ENCODE measurements at places on chromosomes 3 and 15.

DNA sequence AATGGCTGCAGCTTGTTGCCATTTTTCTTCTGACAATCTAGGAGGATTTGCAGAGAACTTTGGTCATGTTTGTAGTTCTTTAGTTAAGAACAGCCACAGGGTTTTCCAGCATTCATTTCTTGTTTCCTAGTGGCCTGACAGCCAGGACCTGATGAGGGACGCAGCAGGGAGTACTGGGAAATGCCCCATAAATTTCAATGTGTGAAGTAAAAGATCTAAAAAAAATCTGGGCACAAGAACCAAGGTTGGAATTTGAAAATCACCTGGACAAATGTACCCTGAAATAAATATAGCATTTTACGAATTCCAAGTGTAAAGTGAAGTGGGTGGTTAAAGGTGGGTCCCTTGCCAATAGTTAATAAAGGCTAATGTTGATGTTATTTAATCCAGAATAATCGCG is 195.0 kb downstream of the ZIC1 start:
- no peak for DNase-seq

GRCh38 chr15:89341316-89342005 is 6.8 kb upstream of the POLG start:
- no peak for DNase-seq

- DNase-seq, result no peak
These were observed 315.6 kb upstream of the IL12A start for GRCh38 chr3:159672728-159673688.

GRCh38 chr3:9781551-9781950 is 10.7 kb downstream of the TADA3 start:
- DNase-seq, result no peak

GRCh38 chr3:135348690-135349089 is 553.6 kb downstream of the EPHB1 start:
- no peak for DNase-seq

GRCh38 chr15:27928386-27928785 is 170.7 kb downstream of the OCA2 start:
- DNase-seq, result no peak

DNA sequence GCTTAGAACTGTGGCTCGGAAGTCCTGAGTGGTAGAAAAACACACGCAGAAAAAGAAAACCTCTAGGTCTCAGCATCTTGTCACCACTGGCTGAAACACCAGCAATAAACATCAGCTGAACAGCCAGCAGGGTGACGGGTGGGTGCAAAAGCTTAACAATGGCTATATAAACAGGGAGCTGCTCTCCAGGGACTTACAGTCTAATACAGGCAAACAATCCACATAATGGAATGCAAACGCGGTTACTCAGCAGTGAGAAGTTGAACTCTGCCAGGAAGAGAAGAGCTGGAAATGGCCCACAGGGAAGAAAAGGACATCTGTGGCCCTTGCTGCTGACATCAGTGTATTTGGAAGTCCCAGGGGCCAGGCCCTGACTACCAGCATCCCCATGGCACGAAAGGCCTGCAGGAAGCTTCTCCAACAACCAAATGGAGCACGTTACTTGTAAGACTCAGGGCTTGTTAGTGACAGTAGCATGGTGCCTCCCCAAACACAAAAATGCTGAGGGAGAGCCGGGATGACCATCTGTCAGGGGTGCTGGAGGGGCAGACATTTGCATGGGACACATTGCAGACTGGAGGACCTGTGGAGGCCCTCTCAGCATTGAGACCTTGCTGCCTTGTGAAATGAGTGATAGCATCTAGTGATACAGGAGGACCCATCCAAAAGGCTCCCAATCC is 3.0 kb downstream of the HEG1 start:
- DNase-seq, result no peak

DNA sequence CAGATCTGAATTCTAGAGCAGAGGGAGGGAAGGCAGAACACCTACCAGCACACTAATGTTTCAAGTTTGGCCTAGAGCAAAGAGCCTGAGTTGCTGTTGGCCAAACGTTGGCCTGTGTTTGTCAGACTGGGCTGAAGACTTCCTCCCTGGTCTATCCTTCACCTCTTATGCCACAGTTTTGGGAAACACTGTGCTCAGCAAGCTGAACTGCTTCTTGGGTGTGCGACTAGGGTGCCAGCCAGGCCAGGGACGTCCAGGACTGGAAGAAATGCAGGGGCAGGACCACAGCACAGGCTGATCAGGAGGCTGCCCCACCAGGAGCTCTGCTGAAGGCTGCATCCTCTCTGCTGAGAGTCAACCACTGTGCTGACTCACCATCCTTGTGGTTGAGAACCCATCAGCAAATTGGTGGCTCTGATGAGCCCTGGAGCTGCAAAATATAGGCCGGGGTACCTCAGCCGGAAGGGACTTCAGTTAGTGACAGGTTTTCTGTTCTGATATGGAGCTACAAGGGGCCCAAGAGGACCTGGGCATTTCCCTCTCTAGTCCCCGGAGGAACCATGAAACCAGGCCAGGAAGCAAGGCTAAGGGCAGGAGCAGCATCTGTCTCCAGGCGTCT is 131.6 kb upstream of the RASGRP1 start:
- no peak for DNase-seq

- DNase-seq, result no peak
These were observed 48.3 kb downstream of the PARP14 start for GRCh38 chr3:122728756-122729514.

DNA sequence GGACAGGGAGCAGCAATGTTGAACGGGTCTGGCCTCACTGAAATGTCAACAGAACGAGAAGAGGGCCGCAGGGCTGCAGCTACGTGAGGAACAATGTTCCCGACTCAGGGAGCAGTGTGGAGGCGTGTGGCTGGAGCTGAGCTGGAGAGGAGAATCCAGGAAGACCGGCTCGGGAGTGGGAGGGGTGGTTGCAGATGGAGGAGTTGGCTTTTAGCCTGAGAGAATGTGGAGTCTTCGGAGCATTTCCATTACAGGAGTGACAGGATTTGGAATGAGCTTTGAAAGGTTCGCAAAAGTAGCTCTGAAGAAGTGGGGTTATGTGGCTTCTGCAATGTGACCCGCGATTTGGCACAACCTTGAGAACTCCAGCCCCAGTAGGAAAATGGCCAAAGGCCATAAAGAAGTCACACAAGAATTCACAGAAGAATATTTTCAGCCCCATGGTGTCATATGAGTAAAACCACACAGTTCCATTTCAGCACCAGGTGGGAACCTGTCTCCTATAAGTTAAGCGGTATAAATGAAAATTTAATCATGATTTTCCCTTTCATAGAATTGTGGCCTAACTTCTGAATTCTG is 78.8 kb upstream of the NSMCE3 start:
- DNase-seq, result no peak

DNA sequence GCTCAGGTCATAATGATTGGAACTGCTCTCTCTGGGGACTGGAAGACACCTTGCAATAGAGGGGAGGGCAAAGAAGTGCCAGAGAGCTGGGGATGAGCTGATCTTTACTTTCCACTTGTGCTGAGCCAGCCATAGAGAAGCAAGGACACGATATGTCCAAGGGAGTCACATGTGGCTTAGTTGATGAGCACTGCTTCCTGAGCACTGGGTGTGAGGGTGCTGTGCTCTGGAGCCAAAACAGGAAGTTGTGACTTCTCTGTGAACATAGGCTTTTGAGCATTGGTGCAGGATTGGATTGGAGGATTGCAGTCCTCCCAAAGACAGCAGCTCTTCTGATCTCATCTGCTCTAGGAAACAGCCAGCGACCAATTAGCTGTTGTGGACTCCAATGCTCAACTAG is 6.7 kb downstream of the PARP14 start:
- no peak for DNase-seq

DNA sequence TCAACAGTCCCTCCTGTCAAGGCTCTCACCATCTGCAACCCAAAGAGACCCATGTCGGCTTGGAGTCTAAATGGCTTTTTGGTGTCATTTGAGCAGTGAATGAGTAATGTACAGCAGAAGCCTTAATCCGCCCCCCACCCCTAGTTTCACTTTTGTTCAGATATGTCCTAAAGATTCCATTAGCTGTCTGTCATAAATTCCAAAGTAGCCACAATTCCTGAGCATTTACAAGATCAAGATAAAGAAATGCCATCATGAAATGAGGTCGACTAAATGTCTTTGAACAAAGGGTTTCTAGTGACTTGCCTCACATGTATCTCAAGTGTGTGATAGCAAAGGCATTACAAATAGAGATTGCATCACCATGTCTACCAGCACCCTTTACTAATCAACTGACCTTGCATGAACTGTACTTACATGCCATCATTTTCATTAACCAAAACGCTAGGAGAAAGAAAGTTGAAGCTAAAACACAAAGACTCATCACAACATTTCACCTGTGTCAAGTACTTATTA is 123.8 kb upstream of the PHLDB2 start:
- no peak for DNase-seq

GRCh38 chr3:172051957-172052354 is 12.6 kb downstream of the FNDC3B start:
- DNase-seq, result no peak

GRCh38 chr3:64625381-64625780 is 62.4 kb downstream of the ADAMTS9 start:
- no peak for DNase-seq

GRCh38 chr3:173825730-173826129 is 428.2 kb downstream of the NLGN1 start:
- no peak for DNase-seq

All from NCI-H187 treated with DMSO at 0.1 percent for 48 hours (cell line).